ENCODE measurements at places on chromosomes 12 and 14.

DNA sequence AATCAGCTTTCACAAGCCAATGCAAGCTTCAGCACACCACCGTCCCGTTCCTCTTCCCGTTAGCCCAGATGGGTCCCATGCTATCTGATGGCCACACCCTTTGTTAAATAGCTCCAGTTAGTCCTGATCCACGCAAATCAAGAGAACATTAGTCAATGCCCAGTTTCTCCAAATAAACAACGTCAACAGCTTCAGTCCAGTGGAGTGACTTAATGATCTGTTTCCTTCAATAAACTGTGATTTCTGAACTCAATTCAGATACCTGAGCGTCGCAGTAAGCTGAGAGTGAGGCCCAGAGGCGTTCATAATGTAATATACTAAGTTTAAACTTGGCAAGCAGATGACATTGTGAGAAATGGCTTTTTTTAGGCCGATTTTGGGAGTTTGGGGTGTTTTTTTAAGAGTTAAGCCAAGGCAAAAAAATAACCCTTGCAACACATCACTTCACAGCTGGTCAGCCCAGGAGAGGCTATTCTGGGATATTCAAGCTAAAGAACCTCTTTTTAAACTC, 112.3 kb downstream of the ZFP36L1 start:
- DNase-seq, result no peak

DNA sequence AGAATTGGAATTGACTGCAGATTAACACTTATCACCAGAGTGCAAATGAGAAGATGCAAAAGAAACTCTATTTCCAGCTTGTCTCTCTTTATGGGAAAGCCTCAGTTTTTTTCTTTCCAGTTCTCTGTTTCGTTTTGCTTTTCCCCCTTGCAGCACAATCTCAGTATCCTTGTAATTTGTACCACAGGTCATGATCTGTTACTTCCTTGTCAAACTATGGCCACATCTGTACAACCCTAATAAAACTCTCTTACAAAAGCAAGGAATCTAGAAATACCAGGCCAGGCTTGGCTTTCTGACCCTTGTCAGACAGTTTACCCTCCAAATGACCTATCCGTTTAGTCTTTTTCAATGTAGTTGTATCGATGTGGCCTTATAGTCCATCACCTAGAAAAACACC, 33.9 kb downstream of the MYBPC1 start:
- DNase-seq, result no peak

DNA sequence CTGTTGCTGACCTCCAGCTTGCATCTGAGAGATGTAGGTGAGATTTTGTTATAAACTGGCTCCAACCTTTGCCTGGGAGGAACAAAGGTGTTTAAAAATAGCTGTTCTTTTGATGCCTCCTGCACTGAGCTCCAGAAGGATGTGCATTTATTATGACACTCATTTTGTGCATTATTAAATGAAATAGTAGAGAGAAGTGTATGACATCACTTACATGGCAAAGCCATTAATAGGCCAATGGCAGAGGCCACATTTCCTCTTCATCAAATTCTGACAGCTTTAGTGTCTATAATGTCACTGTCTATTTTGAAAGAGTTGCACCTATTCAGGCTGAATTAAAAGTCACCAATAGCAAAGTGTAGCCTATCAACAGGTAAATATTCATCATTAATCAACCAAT, 564.6 kb downstream of the FLRT2 start:
- DNase-seq, result no peak

DNA sequence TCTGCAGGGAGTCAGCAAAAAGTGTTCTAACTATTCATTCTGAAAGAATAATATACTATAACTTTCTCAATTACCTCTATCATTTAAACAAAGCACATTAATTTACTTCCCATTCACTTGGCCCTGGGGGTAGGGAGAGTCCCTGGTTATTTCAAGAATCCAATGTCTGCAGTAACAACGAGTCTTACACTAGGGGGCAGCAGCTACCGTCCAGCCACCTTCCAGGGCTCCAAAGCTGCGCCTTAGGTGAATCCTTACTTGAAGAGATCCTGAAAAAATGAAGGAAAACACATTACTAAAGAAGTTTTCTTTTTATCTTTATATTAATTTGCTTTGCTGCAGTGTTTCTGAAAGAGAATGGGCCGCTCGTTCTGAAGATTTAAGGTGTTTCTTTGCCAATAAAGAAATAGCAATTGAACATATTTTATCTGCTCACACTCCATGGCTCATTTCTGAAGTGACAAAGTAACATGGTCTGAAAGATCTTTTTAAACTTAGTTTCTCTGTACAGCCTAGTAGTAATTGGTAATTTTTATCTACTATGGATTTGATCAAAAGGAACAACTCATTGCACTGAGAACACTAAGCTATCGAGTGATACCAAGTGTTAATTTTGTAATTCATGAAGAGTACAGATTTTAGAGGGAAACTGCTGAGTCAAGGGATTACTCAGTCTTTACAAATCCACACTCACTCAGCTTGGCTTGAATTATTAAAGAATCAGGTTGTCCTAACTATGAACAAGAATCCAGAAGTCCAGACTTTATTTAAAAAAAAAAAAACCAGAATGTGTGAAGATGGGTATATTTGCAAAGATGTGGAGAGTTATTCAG, 27.6 kb downstream of the BHLHE41 start:
- peak; percentile 65 for DNase-seq

GRCh38 chr12:95882080-95882479, 23.3 kb downstream of the SNRPF start:
- DNase-seq, result no peak

Data from AML-193 (cell line).